Kidney capillary endothelial cell (primary cell): ENCODE measurements at places on chromosomes 6 and 20.

GRCh38 chr20:13286607-13287006 lies 65.5 kb downstream of the ISM1 start:
- no peak for DNase-seq

DNA sequence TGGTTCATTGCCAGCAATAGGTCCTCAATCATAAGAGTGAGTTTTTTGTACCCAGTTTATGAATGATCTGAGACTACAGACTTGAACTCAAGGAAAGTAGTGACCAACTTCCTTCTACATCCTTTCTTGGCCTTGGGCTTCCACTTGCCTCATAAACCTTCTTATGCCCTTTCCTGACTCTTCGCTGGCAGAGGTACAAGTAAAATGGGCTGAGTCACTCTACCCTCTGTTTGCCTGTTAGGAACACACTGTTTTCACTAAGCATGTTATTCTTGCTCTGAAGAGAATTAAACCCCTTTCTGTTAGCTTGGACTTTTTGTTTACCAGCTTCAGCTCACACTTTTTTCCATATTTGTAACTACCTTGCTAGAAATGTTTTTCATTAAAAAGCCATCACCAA lies 74.4 kb downstream of the PKHD1 start:
- no peak for DNase-seq

GRCh38 chr6:52108128-52108527 lies 20.7 kb upstream of the PKHD1 start:
- no peak for DNase-seq

DNA sequence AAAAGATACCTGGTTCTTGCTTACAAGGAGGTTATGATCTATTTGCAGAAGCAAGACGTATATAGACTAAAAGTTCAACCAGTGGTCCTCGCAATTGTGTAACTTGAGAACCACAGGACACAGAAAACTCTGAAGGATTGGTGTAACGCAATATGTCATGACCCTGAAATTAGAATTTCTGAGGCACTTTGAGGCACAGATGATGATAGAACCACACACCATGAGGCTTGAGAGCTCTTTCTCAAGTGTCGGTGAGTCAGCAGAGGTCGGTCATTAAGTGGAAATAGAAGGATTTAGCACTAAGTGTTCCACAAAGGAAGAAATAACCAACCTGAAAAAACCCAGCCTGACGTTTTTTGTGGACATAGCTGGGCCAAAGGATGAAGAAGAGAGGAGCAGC lies 15.3 kb upstream of the CCN2 start:
- DNase-seq = no peak
